Fibroblast of skin of back (primary cell): ENCODE measurements at places on chromosomes 16 and 17.

- no peak for DNase-seq
Observed at GRCh38 chr16:17026600-17027242, 444.0 kb downstream of the XYLT1 start.

GRCh38 chr16:50763211-50763610, 21.3 kb downstream of the CYLD start:
- DNase-seq, result no peak

GRCh38 chr16:66342294-66342900, 24.1 kb upstream of the CDH5 start:
- DNase-seq, result no peak

DNA sequence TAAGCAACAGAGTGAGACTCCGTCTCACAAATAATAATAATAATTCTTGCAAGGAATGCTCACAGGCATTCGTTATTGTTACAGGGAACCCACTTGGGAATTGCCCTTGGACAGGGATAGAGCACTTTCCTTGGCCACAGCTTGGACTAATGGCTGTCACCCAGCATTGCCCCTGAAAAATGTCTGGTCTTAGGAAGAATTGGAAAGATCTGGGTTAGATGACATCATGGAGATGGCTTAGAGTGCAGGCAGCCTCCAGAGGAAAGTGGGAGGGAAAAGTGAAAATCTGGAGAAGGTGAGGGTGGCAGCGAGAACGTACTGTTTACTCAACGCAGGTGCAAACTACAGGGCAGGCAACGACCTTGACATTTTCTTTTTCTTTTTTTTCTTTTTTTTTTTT, 59.3 kb upstream of the MRTFB start:
- peak; percentile 25 for DNase-seq

DNA sequence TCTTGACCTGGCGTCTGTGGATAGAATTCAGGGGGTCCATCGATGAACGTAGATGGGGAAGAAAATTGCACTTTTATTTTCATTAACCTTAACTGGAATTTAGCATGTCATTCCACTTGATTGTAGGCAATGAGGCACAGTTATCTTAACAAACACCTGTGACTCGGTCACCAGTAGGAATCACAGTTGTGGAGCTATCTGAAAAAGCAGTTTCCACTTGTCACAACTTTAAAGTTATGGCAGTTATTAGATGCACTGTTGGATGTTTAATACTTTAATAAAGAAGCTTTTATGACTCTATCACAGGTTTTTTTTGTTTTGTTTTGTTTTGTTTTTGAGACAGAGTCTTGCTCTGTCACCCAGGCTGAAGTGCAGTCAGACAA, 83.7 kb upstream of the LGALS9 start:
- DNase-seq, result no peak

DNA sequence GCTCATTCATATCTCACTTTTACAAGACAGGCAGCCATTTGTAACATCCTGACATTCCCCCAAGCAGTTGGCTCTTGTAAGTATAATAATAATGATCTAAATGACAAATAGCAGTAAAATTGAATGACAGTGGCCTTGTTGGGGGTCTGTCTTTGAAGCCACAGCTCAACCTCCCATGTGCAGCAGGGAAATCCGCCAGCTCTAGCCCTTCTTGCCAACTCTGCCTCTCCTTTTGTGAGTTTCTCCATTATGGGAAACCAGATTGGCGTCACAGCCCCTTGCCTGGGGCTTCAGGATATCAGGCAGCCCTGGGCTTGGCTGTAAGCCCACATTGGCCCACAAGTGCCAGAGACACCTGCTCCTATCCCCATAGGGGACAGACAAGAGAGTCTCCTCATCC, 70.4 kb upstream of the CACNG5 start:
- no peak for DNase-seq

DNA sequence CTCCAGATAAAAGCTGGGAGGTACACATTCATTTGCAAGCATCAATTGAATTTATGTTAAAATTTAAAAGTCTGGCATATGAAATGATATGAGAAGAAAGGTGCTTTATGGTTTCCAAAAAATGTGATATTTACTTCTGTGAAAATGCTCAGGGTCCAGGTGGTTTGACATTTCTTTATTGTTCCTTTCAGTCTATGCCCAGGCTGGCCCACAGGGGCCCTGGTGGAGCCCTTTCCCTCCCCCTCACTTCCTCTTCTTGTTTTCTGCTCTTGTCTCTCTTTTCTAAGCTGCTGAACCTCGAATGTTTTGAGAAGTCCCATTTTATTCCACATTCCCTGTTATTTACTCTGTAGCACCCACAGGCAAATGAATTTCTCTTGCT, 127.8 kb downstream of the HS3ST3B1 start:
- DNase-seq, result no peak

DNA sequence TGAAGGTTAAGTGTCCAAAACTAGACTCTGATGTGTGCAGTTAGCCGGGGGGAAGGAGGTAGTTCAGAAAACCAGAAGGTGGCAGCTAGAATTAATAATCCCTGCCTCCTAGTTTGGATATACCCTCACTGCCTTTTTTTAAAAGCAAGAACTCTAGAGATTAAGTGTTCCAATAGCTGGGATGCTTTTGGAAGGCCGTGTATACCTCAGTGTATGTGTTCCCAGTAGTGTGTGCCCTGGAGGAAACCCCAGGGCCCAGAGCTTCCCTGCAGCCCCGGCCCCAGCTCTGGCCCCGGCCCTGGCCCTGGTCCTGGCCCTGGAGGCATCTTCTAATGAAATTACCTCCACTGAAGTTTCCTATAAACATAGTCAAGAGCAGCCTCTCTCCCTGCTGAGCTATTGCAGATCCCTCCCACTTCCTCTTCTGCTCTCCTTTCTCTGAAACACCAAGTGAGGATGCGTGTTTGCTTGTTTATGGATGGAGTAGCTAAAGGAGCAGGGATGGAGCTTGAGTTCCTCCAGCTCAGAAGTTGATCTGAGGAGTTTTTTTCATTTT, 130.7 kb downstream of the PRKCA start:
- DNase-seq, result peak; percentile 25

DNA sequence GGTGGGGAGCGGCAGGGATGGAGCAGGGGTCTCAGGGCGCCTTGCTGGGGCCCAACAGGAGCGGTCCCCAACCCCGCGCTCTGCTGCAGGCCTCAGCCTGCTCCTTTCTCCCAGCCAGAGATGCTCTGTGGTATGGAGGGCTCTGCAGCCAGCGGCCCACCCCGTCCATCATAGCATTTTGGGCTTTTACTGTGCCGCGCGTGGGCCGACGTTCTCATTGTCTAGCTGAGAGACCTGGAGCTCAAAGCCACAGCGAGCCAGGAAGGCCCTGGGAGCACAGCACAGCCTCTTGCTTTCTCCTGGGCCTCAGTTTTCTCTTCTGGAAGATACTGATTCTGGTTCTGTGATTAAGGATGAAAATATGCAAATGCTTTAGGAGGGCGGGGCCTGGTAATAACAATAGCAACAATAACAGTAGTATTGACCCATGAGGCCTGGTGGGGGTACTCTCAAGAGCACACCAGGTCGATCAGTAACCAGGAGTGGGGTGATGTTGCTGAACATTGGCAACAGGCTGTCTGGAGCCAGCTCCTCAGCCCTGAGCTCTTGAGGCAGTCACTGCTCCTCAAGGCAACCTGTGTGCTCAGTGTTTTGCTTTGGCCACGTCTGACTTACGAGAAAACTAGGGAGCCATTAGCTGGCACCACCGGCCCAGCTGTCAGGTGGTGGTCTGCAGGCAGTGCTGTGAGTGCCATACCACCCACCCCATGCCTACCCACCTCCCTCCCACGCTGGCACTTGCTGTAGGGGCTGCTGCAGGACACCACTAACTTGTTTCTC, 1.1 kb upstream of the RASD1 start:
- peak; percentile 17 for DNase-seq

GRCh38 chr17:31452101-31452500, 60.6 kb downstream of the RAB11FIP4 start:
- no peak for DNase-seq

GRCh38 chr17:78988152-78988551, 8.4 kb upstream of the LGALS3BP start:
- no peak for DNase-seq

- DNase-seq, result no peak
Observed at GRCh38 chr16:54048586-54049495, 237.7 kb downstream of the IRX3 start.

DNA sequence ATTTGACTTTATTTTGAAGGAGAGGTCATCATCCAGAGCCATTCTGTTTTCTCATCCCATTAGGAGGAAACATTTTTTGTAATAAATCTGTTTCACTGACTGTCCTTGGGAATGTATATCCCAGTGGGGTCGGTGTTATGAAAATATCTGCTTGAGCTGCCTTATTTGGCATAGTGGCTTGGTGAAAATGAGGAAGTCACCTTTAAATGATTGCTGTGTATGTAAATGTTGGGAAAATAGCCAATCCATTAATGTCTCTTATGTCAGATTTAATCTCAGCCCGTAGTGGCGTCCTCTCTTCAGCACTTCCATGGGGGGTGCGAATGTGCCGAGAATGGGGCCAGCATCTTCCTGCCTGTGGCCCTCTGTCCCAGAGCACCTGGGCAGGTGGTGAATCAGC, 57.6 kb downstream of the BANP start:
- no peak for DNase-seq

DNA sequence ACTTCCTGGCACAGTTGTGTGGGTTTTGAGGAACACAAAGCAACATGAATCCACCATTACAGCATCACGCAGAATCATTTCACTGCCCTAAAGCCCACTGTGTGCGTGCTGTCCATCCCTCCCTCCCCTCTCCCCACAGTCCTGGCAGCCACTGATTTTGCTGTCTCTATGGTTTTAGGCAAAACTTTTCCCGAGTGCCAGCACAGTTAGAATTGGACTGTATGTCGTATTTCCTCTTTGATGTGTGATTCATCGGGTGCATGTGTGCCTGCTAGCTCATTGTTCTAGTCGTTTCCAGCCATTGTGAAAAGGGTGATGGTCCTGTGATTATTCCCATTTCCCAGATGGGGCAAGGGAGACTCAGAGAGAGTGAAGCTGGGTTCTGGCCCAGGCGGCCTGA, 12.7 kb downstream of the KLHL36 start:
- no peak for DNase-seq

DNA sequence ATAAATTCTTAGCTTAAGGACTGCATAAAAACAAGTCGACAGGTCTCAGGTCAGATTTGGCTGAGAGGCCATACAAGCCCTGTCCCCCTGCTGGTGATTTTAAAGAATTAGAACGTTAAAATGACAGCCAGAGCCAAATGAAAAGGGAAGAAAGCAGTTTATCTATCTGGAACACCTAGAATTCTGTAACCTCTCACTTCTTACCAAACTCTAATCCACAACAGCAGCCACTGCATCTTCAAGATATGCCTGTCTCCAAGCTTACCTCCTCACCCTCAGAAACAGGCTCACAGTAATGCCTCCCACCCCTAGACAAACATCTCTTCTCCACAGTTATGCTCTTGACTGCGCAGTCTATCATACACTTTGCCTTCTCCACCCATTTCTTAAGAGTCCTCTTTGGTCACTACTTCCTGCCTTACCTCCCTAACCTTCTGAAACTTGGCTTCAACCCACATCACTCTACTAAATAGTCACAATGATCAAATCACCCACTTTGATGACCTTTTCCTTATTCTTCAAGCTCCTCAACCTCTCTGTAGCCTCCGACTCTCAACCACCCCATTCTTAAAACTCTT, 14.2 kb downstream of the ANKFY1 start:
- DNase-seq, result peak; percentile 43

DNA sequence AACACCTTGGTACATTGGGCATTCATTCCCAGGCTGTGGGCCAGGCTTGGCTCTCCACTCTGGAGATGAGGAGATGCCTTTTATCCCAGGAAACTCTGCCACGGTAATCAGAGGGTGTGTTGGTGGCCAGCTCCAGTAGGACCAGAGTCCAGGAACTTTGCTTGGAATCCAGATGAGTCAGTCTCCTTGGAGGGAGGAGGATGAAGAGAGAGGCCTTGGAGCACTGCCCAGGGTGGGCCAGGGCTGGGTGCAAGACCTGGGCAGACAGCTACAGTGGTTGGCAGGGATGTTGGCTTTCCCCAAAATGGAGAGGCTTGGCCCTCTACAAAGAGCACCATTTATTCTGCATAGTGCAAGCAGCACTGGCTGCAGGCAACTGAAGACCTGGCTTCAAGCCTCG, 209.0 kb downstream of the RGS9 start:
- DNase-seq, result peak; percentile 53

DNA sequence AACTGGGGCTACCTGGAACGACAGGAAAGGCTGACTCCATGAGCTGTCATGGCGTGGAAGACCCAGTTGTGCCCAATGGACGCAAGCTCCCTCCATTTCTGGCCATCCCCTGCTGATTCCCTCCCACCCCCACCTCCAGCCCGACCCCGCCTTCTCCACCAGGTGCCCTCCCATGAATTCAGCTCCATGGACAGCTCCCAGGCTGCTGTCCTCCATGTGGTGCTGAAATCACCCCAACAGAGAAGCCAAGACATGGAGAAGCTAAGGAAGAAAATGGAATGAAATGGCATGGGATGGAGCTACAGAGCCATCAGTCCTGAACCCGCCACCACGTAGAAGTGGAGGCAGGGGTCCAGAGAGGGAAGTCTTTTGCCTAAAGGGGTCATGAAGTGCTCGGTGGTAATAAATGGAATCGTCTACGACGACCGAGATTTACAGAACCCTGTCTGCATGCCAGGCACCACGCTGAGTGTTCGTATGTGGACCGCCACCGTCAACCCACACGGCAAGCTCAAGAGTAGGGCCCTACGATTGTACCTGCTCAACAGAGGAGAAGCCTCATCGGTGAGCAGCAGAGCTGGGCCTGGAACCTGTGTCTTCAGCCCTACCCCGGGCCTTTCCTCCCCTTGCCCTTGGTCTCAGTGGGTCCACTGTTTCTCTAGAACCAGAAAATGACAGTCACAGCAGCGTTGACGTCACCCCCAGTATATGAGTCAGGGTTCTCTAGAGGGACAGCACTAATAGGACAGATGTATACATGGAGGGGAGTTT, 9.3 kb upstream of the ZC3H18 start:
- peak; percentile 41 for DNase-seq

DNA sequence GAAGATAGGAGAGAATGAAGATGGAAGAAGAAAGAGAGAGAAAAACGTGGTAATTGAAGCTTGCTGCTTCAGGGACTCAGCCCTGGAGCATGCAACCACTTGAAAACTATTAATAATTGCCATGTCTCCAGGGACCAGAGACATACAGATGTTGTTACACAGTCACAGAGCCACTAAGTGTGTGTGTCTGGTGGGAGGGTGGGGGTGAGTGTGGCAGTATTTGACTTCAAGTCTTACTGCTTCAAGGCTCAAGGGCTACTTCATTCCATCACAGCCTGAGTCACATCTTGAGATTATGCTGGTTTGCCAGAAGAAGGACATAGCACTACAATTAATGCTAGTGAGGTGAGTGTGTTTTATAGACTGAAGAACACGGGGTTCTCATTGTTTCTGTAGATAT, 202.2 kb downstream of the CDH8 start:
- peak; percentile 67 for DNase-seq

DNA sequence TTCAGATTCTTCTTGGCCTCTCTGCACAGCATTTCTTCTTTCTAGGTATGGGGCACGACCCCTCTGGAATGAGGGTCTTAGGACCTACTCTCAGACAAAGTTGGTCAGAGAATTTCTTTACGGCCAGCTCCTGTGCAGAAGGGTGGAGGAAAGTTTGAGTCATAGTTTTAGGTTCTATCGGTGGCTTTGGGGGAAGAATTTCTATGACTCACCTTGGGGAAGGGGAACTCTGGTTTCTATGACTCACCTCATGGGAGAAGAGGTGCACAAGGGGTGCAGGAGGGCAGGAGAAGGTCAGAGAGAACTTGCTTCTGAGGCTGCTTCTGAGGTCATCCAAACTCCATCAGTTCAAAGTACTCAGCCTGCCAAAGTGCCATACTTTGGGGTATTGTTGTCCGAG, 2.5 kb upstream of the ABCC12 start:
- DNase-seq, result peak; percentile 80
